ENCODE measurements at places on chromosomes 2 and 18. TPM values are rescaled to one million over a fixed set of nuclear protein-coding genes. Genes with fewer than 3 reads are reported as not detected.

GRCh38 chr2:156191527-156191926 lies 141.0 kb downstream of the NR4A2 start:
- DNase-seq = no peak

GRCh38 chr2:197452754-197453122 lies 614 bp upstream of the COQ10B start:
- DNase-seq = no peak

DNA sequence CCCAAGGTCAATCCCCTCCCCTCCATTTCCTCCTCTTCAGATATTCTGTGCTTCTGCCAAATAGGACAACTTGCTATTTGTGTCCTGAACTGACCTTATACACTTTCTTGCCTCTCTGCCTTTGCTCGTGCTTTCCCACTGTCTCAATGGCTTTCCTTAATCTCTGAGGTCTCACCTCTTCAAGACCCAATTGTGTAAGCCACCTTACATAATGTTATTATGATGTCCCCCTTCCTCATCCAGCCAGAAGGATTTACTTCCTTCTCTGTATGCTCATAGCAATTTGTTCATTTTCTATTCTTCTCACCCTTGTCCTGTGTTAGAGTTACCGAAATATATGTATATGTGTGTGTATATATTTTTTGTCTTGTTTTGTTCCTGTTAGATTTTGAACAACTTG lies 26.9 kb upstream of the DARS1 start:
- no peak for DNase-seq

GRCh38 chr2:26860211-26860850 lies 12.4 kb downstream of the DPYSL5 start:
- no peak for DNase-seq

GRCh38 chr2:215758691-215759090 lies 254.7 kb downstream of the MREG start:
- no peak for DNase-seq

DNA sequence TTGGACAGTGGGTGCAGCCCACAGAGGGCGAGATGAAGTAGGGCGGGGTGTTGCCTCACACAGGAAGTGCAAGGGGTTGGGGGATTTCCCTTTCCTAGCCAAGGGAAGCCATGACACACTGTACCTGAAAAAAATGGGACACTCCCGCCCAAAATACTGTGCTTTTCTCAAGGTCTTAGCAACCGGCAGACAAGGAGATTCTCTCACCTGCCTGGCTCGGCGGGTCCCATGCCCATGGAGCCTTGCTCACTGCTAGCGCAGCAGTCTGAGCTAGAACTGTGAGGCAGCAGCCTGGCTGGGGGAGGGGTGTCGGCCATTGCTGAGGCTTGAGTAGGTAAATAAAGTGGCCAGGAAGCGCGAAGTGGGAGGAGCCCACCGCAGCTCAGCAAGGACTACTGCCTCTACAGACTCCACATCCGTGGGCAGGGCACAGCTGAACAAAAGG lies 244.7 kb downstream of the NBAS start:
- no peak for DNase-seq

DNA sequence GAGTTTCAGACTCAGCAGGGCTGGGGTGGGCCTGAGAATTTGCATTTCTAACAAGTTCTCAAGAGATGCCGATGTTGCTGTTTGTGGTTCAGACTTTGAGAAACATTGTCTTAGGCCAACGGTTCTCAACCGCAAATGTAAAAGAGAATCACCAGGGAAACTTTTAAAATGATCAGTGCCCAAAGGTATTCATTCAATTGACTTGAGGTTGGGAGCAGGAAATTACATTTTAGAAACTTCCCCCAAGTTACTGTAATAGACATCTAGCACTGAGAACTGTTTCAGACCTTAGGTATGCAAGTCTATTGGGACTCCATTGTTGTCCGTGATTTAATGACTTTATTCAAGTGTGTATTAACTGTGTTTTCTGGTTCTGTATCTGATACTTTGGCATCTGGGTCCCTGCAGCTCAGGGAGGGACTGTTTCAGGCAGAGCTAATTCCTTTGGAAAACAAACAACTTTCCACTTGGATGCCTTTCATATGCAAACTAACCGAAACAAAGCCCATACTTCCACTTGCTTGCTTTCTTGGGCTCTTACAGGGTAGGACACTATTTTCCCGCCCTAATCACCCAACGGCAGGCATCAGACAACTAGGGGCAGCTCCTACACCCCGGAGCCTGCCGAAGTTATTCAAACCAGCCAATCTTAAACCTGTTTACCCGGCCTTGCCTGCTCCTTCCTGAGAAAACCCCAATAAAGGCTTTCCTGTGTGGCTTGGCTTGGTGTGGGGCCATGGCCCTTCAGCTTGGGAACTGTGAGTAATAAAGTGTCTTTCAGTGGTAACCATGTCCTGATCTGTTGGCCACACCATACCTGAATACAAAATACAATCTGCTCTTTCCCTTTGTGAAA lies 97.6 kb downstream of the POLE4 start:
- no peak for DNase-seq

DNA sequence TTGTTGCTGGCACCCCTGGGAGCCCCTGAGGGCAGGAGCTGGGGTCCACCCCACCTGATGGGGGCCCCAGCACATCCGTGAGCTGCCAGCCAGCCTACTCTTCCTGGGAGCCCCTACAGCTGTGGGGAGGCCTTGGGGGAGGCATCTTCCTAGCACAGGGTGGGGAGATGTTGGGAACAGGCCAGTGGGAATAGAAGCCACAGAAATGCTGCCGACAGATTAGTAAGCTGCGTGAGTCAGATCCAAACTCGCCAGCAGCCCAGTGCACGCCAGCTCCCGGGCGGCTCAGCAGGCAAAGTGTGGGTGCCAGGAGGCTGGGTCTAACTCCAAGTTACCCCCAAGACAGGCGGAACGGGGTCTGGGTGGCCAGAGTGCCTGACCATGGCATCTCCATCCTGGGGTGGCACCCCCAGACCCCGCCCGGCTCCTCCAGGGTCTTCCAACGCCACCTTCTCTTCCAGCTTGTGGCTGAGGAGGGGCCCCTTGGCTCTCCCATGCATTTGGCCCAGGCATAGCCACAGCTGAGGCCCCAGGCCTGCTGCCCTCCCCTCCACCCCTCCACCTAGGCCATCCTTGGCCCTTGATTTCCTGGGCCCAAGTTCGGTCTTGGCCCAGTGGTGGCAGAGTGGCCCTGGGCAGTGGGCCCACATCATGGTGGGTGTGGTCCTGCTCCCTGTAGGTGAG lies 15.3 kb downstream of the CROCC2 start:
- DNase-seq = no peak

GRCh38 chr2:67922080-67922785 lies 140.6 kb downstream of the C1D start:
- no peak for DNase-seq

The CPLX4 gene
- total RNA-seq = not detected

The GCKR gene
- 7.6 TPM for total RNA-seq

The NEU2 gene
- not detected for total RNA-seq
